ENCODE measurements at places on chromosomes 5 and 9.

- DNase-seq: no peak
Observed at GRCh38 chr5:133247151-133247709, 195.4 kb downstream of the HSPA4 start.

- DNase-seq: no peak
Observed at GRCh38 chr5:78016863-78017529, 240.9 kb upstream of the TBCA start.

DNA sequence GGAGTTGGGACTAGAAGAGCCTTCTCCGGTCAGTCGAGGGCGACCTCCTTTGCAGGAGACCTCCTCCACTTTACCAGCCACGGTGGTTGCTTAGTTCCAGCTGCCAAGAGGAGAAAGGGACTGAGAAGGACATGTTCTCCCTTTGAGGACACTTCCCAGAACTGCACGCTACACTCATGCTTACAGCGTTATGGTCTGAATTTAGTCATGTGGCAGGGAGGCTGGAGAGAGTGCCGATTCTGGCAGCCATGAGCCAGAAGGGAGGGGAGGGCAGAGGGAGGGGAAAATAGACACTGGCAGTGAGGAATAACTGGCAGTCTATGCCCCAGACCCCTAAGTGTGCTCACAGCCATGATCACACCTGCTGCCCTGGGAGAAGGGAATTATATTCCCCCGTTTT is 47.8 kb downstream of the TSPAN17 start:
- DNase-seq: no peak

GRCh38 chr9:16120727-16121126 is 567.9 kb downstream of the CCDC171 start:
- no peak for DNase-seq

DNA sequence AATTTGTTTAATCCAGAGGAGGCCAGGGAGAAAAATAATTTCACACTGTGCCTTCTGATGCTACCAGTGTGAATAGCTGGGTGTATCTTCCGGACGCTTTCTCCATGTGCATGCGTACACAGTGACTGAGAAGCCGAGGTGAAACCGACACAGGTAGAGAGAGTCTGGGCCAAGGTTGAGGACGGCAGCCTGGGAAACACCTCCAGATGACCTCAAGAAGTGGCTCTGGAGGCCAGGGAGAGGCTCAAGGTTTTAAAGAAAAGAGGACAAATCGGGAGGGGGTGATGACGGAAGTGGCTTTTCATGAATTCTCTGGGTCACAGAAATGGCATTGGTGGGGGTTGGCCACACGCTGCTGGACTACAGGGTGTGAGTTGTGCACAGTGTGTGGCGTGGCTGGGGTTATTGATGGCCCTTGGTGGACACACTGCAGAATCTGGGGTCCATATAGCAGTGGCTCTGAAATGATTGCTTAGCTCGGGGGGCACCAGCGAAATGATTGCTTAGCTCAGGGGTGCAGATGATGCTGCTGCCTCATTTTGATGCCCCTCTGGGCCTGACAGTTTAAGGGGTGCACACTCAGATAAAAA is 34.1 kb upstream of the LRRC14B start:
- DNase-seq: no peak

- no peak for DNase-seq
Observed at GRCh38 chr9:96236854-96237550, 65.0 kb downstream of the HSD17B3 start.

GRCh38 chr5:133423011-133423617 is 189.2 kb downstream of the FSTL4 start:
- DNase-seq: no peak

- DNase-seq: peak; percentile 28
Observed at GRCh38 chr9:129252937-129253802, 75.1 kb upstream of the IER5L start.

DNA sequence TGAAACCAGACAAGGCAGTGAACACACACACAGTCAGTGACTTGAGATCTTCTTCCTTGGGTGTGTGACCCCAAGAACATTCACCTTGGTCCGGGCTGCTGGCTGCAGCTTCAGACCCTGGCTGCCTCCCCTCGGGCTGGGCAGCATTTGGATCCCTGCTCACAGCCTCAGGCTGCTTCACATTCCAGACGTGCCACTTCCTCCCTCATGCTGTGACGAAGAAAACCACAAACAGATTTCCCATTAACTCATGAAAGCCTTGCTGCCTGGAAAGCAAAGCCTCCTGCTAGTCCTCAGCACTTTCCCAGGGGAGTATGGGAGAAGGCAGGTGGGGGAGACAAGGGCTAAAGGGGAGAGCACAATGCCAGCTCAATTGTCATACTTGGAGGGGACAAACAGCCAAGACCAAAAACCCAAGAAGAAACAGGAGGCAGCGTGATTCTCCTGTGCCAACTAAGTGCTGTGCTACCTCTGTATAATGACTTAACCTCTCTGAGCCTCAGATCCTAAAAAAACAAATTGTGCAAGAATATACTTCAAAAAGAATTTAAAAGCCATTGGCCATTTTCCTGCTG is 594.6 kb upstream of the BRINP1 start:
- no peak for DNase-seq

GRCh38 chr9:28272127-28272526 is 698.8 kb upstream of the C9orf72 start:
- DNase-seq: no peak

- no peak for DNase-seq
Observed at GRCh38 chr5:40679913-40680681, at the start of gene PTGER4. Gene PTGER4, plus strand, starts transcription at chr5:40679915. Its CDS starts 1,079 bp downstream, at chr5:40680994.

DNA sequence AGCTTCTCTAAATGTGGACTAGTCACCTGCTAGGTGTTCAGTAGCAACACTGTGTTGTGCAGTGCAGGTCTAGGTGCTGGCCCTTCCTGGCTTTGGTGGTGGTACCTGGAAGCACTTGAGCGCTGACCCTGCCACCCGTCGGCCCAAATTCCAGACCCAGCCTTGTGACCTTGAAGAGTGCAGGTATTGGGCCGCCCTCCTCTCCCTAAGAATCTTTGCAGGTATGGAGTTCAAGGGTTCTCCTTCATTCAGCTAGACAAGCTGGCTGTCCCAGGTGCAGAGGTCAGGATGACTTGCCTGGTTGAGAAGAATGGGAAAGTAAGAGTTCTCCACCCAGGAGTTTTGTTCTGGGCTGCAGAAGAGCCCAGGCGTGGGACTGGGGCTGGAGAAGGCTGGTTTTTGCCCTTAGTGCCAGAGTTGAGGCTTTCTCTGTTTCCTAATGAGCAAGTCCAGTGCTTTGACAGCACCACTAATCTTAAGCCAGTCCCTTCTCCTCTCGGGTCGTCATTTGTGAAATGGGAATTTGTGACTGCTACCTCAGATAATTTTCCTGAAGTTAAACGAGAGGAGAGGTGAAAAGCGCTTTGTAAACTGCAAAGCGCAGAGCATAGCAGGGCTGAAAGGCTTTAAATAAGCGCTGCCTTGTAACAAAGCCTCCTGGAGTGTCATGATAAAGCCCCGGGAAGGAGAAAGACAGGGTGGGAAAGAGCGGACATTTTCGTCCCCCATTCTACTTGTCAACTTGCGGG is 4.0 kb downstream of the FOXE1 start:
- no peak for DNase-seq

DNA sequence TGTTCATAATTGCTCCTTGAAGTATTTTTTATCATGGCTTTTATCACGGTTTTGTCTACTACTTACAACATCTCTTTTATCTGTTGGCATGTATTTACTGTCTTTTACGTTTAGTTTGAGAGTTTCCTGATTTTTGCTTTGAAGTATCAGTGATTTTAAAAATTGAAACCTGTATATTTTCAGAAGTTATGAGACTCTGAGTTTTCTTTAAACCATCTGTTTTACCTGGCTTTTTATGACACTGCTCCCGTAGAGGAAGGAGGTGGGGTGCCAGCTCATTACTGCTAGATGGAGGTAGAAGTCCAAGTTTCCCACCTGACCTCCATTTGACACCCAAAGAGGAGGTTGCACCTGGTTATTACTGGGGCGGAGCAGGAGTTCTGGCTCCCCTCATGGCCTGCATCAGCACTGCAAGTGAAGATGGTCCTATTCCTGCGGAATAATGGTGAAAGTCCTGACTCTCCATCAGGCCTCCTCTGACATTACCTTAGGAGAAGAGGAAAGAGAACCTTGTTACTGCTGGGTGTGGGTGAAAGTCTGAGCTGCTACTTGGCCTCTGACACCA is 10.0 kb upstream of the ZNF131 start:
- DNase-seq: no peak

DNA sequence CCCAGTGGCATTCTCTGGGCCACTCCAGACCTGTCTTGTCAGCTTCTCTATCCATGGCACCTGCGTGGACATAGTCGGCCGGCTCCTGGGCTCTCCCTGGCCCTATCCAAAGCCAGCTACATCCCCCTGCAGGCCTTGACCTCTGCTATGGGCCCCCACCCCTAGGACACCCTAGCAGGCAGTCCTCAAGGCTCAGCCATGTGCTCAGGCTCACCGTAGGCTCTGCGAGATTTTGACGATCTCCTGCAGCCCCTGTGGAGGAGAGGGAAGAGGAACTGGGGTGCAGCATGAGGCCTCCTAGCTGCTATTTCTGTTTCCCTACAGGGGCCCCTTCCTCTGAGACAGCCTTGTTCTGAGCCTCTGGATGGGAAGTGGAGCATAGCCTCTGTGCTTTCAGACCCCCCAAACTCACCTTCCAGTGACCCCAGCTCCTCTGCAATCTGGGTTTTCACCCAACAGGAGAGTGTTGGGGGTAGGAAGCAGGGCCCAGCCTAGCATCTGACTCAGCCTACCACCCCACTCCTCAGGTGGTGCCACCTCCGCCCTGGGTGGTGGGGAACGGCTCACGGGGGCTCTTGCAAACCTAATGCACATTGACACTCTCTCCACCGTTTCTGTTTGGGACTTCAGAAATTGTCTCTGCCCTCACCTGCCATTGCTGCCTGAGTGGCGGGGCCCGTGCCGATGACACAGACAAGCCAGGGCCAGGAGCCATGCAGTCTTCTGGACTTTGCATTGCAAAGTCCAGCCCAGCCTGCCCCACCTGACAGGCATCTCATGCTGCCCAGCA is 36.7 kb downstream of the HRH2 start:
- DNase-seq: no peak

DNA sequence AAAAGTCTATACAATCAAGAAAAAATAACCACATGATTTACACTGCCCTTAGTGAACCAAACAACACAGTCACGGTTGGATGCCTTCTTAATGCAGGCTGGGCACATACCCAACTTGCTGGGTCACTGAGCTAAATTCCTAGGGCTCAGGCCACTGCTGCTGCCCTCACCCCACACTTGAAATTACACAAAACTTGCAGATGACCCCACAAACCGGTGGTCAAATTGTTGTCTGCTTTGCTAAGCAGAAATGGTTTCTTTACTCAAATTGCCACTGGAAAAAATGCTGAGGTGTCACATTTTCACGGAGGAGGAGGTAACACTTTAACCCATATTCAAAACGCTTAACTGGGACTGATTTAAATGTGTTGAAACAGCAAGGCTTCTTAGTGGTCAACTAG is 62.4 kb downstream of the HMHB1 start:
- DNase-seq: no peak

DNA sequence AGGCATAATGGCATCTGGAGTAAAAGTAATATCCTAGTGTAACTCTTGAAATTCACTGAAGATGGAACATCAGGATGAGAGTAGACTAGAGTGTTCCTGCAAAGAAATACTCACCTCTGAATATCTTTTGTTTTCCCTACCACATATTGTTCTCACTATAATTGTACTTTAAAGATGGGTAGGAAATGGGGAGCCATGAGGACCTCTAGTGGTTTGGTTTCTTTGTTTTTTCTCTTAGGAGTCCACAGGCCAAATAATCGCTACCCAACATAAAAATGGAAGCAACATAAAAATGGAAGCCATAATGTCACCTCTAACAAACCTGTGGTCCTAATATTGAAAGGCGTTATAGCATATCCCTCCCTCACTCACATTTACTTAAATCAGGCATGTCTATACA is 2375.8 kb downstream of the MAT2B start:
- no peak for DNase-seq

GRCh38 chr9:86534572-86535258 is 180.5 kb upstream of the TUT7 start:
- DNase-seq: no peak
